T follicular helper cell (primary cell): ENCODE measurements at places on chromosomes 16 and 17.

GRCh38 chr16:4416200-4417032, at the start of gene CORO7:
CORO7 (minus strand) TSS chr16:4416596; CDS start chr16:4416518, 78 bp downstream.
- DNase-seq = peak; percentile 99

- no peak for DNase-seq
Measured at GRCh38 chr17:6435051-6435450, at the start of gene AIPL1. AIPL1 (minus strand) TSS chr17:6435121; CDS start chr17:6435104, 17 bp downstream.

DNA sequence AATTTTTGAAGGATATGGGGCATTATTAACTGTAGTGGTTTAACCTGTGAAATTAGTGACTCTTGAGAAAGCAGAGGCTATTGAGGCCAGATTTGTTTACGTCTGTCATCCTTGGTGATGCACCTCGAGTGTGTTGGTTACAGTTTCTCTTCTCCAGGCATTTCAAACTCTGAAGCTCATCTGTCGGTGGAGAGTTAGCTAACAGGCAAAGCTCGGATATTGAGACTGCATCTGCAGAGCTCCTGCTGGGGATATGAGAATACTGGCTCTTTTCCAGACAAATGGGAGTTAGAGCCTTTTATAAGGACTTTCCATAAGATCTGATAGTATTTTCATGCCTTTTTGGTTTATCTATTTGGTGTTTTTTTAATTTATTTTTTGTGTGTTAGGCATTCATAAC, 6.7 kb downstream of the CLEC16A start:
- no peak for DNase-seq

DNA sequence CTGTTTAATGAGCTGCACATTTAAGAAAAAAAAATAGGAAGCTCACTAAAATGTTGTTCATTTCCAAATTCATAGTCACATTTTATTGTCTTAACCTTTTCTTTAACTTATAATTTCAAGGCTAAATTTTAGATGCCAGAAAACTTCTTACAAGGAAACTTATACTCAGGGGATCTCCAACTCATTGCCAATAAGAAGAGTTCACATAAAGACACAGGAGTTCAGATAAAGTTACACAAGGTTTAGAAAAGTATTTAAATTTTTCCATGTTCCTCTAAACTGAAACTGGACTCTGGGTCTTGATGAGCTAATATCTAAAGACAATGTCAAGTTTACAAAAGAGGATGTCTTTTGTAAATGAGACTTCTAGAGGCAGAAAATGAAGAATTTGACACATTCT, 190.7 kb upstream of the KCNJ16 start:
- DNase-seq = no peak

- DNase-seq = no peak
Measured at GRCh38 chr16:75320435-75320834, 69.0 kb upstream of the BCAR1 start.

DNA sequence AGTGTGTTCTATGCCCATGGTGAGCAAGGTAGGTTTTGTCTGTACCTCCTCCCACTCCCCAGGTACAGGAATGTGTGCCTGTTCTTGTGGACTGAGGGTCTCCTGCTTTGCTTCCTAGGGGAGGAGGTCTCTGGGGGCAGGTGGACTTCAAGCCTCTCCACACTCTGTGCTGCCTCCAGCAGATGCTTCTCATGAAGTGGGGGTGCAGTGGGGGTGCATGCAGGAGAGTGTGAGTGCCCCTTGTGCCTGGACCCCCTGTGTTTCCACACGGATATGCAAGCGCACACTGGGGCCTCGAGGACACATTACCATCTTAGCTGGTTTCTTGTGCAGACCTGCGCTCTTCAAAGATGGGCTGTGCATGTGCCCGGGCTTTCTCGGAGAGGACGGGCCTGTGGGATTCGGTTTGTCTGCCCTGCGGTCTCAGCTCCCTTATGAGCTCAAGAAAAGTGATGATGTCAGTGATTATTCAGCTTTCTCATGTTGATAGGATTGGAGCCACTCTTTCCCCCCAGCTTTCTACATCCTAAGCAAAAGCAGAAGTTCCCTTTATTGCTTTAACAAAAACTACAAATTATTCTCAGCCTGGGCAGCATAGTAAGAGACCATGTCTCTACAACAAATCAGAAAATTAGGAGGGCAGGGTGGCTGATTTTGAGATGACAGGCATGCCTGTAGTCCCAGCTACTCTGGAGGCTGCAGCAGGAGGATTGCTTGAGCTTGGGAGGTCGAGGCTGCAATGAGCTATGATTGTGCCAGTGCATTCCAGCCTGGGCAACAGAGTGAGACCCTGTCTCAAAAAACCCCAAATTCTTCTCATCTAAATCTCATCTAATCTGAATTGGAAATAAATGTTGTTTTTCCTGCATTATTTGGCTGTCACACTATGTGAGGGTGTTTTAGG, 86.8 kb downstream of the RPTOR start:
- DNase-seq = no peak

GRCh38 chr16:84177741-84178073, 9.2 kb downstream of the TAF1C start:
- DNase-seq = no peak

DNA sequence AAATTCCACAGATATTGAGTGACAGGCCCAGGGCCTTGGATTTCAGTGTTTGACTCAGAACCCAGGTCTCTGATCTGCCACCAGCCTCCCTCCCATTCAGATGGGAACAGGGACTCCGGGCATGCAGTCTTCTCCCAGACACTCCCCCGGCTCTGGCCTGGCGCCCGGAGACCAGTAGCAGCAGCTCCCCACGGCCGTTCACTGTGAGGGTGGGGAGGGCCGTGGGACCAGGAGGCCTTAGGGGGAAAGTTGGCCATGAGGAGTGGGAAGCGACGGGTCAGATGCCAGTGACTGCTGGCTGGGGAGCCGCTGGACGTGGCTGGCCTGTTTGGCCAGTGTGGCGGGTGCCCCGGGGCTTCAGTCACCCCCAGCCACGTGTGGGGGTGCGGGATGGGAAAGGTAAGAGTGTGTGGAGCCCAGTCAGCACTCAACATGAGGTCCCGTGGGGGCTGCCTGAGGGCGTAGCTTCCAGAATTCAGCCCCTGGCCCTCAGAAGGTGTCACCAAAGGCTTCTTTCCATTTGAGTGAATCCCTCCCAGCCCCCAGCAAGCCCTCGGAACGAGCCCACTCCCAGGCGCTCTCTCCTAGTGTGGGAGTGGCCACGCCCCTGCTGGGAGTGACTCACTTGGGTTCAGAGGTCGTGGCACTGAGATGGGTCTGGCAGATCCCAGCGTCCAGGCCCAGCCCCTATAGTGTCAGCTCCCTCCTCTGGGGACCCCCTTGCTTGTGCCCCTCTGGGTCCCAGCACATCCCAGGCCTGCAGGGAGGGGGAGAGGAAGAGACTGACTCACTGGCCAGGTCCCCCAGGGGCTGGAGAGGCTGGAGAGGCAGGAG, 309.4 kb downstream of the SEC14L1 start:
- no peak for DNase-seq

- DNase-seq = no peak
Measured at GRCh38 chr16:89748921-89749320, 27.6 kb downstream of the ZNF276 start.

DNA sequence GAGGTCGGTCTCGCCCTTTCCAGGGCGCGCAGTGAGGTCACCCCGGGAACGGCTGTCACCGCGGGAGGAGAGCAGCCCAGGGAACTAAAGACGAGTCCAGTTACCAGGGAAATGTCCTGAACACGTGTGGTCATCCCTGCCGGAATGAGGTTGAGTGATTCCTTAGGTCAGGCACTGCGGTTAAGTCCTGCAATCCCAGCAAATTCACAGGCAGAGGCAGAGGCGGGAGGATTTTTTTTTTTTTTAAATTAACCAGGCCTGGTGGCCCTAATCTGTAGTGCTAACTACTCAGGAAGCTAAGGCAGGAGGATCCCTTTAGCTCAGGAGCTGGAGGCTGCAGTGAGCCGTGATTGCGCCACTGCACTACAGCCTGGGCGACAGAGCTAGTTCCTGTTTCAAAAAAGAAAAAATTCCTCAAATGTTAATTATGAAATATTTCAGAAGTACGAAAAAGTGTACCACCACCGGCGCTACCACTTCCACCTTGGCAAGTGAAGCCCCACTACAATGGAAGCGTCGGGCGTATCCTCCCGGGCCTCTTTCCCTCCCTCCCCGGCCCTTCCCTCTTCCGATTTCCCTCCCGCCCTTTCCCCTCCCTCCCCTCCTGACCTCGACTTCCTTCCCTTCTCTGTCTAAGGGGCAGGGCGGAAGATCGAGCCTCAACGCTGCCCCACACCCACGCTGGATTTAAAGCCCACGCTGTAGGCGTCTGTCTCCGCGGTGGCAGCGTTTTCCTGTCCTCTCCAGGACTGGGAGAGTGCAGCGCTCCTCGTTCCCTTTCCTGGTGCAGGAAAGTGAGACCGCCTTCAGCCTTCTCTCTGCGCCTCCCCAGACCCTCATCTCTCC, 27.3 kb downstream of the SLFN11 start:
- peak; percentile 7 for DNase-seq

- DNase-seq = no peak
Measured at GRCh38 chr16:57578521-57579360, 36.3 kb downstream of the ADGRG5 start.

DNA sequence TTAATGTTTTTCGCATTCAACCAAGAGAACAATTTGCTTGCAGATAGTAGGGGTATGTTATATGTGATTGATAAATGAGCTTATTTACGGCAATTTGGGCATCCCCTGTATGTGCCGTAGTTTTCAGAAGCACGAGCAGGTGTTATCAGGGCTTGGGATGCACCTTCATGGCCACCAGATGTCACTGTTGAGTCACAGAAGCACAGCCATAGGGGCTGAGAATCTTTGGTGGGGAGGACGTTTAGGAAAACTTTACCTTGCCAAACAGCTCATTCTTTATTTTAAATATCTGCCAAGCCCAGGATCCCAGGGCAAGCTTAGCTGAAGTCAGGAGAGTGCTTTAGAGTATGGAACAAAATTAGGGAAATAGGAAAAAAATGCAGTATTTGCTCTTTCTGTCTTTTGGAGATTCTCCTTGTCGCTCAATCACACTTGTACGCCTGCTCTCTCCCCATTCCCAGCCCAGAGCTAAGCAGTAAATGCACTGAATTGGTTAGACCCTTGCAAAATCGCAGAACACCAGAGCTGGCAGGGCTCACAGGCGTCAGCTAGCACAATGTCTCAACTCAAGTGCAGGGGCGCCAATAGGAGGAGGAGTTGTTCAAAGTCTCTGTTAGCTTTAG, 93.6 kb upstream of the MPHOSPH6 start:
- peak; percentile 24 for DNase-seq

GRCh38 chr16:65071433-65072311, 50.2 kb downstream of the CDH11 start:
- DNase-seq = no peak

- no peak for DNase-seq
Measured at GRCh38 chr16:58043571-58044155, 18.1 kb downstream of the MMP15 start.

- DNase-seq = no peak
Measured at GRCh38 chr17:40956401-40957254, 10.1 kb downstream of the KRT39 start.

- DNase-seq = no peak
Measured at GRCh38 chr16:57264950-57265371, 19.5 kb downstream of the PLLP start.

GRCh38 chr17:17057057-17057551, 14.8 kb downstream of the MPRIP start:
- no peak for DNase-seq

GRCh38 chr17:20310481-20310880, 156.9 kb downstream of the LGALS9B start:
- no peak for DNase-seq

DNA sequence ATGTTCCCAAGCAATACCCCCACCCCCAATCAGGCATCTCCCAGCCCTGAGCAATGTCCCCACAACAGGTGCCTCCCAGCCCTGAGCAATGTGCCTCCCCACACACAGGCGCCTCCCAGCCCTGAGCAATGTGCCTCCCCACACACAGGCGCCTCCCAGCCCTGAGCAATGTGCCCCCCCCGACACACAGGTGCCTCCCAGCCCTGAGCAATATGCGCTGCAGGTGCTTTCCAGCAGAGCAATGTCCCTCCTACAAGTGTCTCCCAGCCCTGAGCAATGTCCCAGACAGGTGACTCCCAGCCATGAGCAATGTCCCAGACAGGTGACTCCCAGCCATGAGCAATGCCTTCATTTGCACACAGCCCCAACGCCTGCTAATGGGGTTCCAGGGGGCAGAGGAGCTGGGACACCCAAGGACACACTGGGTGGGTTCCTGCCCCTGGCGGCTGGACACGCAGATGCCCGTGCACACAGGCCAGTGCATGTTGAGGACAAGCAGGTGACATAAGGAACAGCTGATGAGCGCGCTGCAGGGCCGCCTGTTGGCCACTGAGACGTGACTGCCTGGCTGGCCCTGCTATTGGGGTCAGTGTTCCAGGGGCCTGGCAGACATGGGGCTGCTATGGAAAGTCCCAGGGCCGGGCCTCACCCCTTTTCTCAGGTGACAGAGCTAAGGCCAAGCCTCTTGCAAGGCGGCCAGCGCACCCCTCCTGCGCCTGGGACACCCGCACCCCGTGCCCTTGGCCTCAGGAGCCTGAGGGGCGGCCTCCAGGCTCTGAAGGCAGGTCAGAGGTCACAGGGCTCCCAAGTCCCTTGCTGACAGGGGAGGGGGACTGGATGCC, 26.9 kb upstream of the PABPN1L start:
- no peak for DNase-seq

DNA sequence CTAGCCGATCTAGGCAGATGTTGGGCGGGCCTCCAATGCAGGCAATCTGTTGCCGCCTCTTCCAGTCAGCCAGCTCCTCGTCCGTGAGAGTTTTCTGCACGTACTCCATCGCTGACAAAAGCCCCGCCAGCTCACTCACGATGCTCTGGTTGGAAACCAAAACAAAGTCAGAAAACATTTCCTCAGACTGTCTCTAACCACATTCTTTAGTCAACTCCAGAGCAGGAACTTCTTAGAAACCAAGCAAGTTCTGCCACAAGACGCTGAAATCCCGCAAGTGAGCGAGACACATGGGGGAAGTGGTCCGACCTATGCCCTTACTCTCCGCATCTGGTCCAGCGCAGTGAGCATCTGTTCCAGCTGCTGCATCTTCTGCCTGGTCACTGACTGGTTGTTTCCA, 49.1 kb downstream of the STAT5A start:
- DNase-seq = peak; percentile 59

DNA sequence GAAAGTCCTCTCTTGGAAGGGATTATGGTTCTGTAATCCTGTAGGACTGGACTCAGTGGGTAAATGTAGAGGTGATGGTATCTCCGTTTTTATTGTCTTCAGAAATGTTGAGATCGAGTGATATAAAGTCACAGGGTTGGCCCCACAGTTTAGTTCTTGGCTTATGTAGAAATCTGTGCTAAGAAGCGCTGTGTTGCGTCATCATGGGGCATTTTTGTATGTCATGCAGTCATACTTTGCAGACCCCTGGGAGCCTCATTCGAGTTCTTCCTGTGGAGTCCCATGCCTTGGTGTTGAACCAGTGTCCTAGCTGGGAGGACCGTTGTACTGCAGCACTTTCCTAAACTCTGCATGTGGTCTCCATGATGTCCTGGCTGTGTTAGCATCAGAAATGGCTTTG, 619.7 kb downstream of the MAF start:
- no peak for DNase-seq

GRCh38 chr17:61750656-61751055, 112.7 kb downstream of the BRIP1 start:
- DNase-seq = no peak

DNA sequence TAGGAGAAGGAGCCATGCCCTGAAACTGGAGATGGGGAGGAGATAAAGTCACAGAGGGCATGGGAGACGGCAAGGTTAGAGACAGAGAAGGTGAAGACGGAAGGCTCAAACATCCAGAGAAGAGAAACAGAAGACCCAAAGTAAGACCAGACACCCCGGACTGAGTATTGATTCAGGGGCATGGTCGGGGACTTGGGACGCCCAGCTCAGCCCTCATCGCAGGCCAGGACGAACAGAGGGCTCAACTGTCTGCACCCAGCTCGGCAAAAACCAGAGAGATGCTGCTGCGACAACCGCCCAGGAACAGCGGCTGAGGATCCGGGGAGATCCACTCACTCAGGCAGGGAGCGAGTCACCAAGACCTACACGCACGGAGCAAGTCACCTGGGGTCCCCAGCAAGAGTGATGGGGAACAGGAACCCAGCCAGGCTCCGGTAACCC, 999 bp downstream of the XYLT1 start:
- no peak for DNase-seq
